ENCODE measurements at places on chromosomes 5 and 9.

- DNase-seq: no peak
These were observed 185.0 kb downstream of the GNA14 start for GRCh38 chr9:77463151-77463550.

DNA sequence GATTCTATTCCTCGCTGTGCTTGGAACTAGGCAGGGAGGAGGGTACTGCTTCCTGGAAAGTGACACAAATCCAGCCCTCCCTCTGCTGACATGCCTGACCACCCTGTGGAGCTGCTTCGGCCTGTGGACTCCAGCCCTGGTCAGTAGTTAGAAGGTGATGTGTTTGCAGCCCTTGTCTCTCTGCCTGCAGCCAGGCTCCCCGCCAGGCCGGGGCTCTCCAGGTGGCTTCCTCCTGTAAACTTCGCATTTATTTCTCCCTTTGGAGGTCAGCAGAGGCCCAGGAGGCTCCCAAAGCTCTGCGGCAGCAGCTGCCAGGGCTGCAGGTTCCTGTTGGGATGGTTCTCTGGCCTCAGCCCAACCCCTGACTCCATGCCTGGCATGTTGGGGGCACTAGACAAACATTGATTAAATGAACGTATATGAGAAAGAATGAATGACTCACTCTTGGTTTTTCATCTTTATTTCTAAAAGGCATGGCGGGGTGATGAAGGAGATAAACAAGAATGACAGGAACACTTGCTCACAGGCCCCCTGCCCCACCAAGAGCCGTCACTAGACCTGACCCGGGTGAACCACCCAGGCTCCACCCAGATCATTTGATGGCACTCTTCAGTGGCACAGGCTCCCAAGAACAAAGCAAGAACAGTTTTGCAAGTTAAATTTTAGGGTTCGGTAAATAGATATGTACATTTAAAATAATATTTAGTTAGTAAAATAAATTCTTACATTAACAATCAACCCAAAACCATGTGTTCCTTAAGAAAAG is 8.4 kb upstream of the IRX2 start:
- peak; percentile 84 for DNase-seq

GRCh38 chr9:101977614-101978210 is 239.3 kb upstream of the GRIN3A start:
- DNase-seq: peak; percentile 23

DNA sequence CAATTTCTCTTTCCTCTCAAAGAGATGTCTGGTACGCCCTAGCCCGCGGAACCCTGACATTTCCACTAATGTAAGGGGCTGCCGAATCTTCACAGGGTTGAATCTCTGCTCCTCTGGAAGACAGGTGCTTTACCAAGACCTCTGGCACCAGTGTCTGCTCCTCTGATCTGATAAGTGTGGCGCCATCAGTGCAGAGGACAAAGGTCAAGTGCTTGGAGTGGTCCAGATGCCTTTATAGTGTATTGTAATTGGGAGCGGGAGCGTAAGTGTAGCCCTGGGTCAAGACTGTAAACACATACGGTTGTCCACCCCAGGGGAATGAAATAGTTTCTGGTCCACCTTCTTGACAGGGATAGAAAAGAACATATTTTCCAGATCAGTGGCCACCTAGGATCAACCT is 17.7 kb downstream of the ADAMTSL2 start:
- no peak for DNase-seq

GRCh38 chr9:84294241-84294950 is 46.2 kb downstream of the SLC28A3 start:
- no peak for DNase-seq

DNA sequence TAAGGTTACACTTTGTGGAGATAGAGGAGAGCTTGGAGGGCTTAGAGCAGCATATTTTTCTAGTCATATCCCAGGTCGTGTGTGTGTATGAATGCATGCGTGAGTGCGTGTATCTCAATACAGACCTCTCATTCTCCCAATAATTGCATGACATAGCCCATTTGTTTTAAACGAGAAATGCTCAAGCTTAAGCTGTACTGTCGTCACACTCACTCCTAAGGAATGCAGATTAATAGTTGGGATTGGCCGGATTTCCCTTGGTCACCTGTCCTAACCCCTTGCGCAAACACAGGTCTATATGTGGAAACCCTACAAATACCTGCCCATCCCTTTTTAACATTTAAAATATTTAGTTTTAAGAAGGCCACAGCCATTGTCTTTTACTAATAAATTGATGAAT is 165.8 kb downstream of the SEMA5A start:
- peak; percentile 100 for DNase-seq

DNA sequence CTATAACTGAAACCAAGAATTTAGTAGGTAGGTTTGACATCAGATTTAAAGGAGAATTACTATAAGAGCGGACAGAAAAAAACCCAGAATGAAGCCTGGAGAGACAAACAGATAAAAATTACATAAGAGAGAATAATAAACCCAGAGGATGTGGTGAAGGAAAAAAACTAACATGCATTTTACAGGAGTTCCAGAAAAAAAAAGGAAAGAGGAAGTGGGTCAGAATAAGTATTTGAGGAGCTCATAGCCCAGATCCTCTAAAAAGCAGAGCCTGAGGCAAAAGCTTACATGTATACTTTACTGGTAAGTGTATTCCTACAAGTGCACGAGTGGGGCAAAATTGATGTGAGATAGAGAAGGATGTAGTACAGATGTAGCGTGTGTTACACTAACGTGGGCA is 43.1 kb upstream of the NAA35 start:
- DNase-seq: no peak

DNA sequence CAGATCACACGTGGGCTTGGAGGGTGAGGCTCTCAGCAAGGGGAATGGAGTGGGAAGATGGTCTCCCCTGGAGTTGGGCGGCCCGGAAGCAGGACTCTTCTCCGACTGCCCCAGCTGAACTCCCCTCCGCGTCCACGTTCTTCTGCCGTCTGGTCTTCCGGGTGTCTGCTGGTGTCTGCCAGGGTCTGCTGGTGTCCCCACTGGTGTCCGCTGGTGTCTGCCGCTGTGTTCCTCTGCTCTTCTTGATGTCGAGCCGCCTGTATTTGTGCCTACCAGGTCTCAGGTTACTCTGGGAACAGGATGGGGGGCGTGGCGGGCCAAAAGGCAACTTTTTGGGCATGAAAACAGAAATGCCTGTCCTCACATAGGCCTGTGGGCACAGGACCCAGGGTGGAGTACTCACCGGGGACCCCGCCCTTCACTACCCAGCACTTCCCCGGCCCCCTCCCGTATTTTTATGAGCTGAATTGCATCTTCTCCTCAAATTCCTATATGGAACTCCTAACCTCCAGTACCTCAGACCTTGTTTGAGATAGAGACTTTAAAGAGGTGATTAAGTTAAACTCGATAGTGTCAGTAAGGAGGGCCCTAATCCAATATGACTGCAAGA is 675.4 kb downstream of the SEMA5A start:
- DNase-seq: no peak

DNA sequence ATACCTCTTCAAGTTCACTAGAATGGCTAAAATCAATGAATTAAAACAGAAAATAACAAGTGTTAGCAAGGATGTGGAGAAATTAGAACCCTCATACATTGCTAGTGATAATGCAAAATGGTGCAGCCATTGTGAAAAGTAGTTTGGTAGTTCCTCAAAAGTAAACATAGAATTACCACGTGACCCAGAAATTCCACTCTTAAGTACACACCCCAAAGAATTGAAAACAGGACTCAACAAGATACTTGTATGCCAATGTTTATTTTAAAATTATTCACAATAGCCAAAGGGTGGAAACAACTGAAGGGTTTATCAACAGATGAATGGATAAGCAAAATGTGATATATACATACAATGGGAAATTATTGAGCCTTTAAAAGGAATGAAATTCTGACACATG is 70.3 kb downstream of the BARX1 start:
- DNase-seq: no peak

DNA sequence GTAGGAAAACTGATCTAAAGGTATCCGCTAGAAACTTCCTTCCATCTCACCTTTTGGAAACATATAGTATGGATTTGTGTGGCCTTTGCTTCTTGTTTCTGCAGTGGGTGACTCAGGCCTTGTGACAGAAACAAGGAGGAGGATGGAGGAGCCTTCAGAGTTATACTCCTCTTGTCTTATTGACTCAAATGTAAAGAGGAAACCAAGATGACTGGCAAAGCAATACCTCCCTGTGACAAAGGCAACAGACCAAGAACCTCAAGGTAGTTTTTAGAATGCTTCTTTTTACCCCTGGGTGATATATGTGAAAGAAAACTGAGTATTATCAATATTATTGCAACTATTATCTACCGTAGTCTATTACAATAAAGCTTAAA is 123.3 kb upstream of the SLIT3 start:
- no peak for DNase-seq

- DNase-seq: no peak
These were observed 250.5 kb downstream of the BNC2 start for GRCh38 chr9:16619914-16620520.

DNA sequence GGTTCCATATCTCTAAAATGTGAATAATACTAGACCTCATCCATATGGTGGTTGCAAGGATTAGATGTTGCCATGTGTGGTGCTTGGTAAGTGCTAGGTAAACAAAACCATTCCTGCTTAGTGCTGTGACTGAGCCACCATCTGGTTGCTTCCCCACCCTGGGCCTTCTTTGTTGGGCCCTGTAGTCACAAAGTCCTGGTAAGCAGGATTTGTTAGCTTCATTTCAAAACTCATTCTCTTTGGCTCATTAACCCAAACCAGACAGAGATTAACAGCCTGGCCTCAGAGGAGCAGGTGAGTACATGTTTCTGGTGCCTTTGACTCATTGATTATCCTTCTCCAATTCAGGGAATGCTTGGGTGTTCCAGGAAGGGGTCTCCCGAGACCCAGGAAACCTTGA is 240.2 kb downstream of the ARHGAP26 start:
- no peak for DNase-seq

DNA sequence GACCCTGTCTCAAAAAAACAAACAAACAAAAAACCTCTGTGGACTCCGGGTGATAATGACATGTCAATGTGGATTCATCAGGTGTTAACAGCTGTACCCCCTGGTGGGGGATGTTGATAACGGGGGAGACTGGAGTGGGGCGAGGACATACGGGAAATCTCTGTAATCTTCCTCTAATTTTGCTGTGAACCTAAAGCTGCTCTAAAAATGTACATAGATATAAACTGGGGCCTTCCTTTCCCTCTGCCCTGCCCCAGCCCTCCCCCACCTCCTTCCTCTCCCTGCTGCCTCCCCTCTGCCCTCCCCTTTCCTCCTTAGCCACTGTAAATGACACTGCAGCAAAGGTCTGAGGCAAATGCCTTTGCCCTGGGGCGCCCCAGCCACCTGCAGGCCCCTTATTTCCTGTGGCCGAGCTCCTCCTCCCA is 1.4 kb upstream of the CEL start:
- no peak for DNase-seq

- DNase-seq: peak; percentile 43
These were observed 287.7 kb downstream of the ACTL7B start for GRCh38 chr9:108568093-108568492.

GRCh38 chr9:21443849-21444625 is 3.8 kb downstream of the IFNA1 start:
- no peak for DNase-seq

DNA sequence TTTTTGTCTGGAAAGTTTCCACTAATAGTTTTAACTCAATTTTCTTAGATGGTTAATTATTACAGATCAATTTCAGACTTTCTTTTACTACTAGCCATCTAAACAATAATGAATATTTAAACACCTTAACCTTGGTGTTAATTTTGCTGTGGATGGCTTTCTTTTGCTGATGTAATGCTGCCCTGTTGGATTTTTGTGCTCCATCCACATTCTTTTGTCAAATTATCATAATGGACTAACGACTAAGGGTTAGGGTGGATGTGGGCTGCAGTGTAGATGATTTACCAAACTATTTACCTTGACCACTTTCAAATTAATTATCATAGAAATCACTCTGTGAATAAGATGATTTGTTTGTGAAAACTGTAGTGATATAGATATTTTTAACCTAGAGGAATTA is 15.6 kb upstream of the TMEM38B start:
- DNase-seq: no peak

DNA sequence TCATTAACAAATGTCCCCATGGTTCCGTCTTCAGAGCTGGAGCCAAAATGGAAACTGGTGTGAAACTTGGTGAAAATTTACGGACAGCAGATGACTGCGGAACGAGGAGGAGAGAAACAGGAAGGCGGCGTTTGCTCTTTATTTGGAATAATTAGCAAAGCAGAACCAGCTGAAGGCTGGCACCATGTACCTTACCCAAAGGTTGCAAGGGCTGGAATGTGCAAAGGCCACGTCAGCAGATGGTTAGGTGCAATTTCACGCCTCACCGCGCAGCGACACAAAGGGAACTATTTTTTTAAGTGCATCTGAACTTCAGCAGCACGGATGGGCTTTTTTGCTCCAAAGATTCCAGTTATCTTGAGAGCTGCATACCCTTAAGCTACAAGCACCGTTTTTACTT is 127.4 kb downstream of the COL23A1 start:
- DNase-seq: no peak

DNA sequence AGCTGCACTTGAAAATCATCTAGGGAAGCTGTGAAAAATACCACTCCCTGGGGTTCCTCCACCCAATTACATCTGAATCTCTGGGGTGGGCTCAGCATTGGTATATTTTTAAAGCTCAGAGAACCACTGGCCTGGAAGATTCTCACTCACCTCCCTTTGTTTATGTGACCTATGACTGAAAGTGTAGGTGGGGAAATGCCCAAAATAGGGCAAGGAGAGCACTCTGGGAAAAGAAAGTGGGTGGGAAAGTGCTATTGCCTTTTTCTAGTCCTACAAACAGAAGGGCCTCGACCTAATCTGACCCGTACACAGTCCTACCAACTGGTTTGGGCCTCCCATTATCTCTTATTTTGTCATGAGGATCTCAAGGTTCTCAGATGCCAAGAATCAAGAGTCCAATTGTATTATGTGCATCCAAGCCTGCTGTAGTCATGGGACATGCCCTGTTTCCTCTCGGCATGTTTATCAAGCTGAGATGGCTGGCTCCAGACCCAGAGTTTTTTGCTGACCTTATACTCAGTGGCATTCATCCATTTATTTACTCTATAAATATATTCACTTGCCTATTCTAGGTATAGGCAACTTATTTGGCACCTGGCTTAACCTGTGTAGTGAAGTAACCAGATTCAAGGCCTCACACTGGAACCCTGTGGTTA is 483.7 kb downstream of the ENC1 start:
- DNase-seq: peak; percentile 13

- DNase-seq: no peak
These were observed 39.7 kb upstream of the ANKDD1B start for GRCh38 chr5:75571547-75571946.

All from PC-3 (cell line).